ENCODE measurements at places on chromosomes 1 and 21.

- no peak for DNase-seq
Measured at GRCh38 chr1:92483610-92484471, 2.9 kb downstream of the GFI1 start.

DNA sequence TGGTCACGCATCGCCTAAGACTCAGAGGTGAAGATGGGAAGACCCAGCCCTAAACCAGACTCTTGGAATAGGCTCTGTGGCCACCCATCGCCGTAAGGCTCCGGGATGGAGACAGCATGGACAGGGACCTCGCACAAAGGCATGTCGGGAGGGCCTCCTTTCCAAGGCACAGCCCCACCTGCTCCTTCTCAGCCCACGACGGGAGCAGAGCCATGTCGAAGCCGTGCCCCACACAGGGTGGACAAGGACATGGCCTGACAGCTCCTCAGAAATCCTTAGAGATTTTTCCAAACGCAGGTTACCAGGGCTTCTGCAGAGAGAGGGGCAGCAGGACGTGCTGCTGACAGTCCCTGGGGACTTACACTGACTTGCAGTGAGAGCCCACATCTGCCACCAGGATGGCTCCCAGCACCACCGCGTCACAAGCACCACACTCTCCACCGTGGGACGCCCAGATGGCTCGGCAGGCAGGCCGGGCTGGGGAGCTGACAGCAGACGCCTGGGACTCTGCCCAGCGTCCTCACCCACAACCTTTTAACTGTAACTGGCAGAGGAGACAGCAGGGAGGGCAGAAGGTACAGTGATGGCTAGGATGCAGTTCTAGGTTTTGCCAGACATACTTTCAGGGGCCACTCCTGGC lies 12.0 kb downstream of the SSU72 start:
- no peak for DNase-seq

DNA sequence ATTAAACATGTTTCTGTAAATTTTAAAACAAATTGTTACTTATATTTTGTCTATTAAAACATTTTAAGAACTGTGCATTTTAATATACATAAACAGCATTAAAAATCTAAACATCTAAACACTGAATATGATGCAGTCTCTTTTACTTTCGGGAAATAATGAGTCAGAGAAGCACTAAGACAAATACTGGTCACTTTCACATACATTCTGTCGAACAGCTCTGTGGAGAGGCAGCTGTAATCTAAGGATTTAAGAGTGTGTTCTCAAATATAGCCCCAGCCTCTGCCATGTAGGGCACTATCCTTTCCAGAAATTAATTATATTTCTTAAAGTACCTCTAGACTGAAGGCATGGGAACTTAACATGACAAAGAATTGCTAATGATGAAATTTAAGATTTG lies 89.6 kb upstream of the PTGFR start:
- no peak for DNase-seq

DNA sequence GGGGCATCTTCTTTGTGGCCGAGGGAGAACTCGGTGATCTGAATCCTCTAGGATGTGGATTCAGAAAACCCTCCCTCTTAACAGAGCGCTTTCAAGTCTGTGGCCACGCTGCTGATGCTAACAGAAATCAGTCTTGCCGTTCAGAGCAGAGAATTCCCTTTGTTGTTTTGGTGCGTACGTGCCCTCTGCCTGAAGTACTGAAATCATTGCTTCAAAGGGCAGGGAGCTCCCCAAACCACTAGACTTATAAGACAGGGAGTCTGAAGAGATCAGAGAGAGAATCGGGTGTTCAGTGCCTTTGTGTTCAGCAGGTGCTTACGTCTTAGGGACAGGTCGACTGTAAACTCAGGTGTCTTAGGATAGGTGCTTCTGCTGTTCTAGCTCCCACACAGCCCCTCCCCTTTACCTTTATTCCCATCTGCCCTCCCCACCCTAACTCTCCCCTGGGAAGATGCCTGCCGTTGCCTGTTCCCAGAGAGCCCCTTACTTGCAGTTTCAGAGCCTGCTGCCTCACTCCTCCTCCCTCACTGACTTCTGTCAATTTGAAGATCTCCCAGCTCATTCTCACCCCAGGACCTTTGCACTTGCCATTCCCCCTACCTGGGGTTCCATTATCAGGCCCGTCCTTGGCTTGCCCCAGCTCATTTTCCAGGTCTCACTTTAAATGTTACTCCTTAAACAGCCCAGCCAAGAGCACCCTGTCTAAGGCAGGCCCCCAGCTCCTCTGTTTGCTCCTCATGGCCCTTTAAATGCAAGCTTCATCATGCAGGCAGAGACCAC lies 143.0 kb downstream of the CAMTA1 start:
- DNase-seq = no peak

GRCh38 chr1:156281693-156282478 lies 739 bp downstream of the SMG5 start:
- DNase-seq = peak; percentile 38

GRCh38 chr1:165960136-165960535 lies 132.7 kb downstream of the UCK2 start:
- DNase-seq = no peak

- no peak for DNase-seq
Measured at GRCh38 chr21:18398843-18399242, 4.7 kb downstream of the TMPRSS15 start.

DNA sequence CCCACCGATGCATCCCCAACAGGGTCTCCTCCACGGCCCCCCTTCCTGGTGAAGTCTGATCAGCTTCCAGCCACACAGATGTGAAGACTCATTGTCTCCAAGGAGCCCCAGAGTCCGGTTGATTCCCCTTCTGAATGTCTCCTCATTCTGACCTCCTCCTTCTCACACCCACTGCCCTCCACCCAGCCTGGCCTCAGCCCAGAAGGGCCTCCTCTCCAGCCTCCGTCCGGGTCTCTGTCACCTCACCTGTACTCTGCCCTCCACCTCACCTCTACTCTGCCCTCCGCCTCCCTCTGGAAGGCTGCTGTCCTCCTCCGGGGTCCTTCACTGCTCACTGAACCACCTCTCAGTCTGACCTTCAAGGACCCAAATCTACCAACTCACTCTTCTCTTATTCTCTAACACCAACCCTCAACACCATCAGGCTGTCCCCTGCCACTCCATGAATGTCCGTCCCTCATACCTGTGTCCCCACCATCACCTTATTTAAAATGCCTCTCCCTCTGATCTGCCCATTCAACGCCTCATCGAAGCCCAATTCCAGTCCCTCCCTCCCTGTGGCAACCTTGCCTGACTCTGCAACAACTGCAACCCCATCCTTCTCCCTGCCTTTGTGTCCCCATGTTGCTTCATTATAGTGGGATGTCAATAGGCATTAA lies 201.2 kb downstream of the TOMM20 start:
- no peak for DNase-seq

DNA sequence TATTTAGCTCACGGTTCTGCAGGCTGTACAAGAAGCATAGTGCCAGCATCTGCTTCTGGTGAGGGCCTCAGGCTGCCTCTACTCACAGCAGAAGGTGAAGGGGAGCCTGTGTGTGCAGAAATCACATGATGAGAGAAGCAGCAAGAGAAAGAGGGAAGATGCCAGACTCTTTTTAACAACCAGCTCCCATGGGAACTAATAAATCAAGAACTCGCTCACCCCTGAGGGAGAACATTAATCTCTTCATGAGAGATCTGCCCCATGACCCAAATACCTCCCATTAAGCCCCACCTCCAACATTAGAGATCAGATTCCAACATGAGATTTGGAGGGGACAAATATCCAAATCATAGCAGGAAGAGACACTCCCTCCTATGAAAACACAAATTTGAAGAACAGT lies 74.1 kb downstream of the OLFML2B start:
- no peak for DNase-seq

GRCh38 chr1:30085811-30086770 lies 637.3 kb downstream of the MATN1 start:
- DNase-seq = no peak

DNA sequence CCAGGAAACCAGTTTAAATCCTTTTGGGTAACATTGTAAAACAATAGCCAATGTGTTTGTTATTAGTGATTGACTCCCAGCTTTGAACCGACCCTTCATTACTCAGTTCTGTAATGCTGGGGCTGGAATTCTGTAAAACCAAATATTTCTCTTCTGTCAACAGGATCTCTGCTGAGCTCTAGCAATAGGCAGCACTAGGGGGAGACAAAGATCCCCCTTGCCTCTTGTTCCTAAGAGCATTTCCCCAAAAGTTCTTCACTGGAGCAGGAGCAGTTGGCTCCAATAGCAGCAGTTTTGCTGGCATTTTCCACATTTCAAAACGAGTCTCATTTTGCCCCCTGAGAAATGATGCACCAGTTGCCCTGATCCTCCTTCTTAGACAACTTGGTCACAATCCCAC lies 1671.1 kb downstream of the MRPL39 start:
- DNase-seq = no peak

DNA sequence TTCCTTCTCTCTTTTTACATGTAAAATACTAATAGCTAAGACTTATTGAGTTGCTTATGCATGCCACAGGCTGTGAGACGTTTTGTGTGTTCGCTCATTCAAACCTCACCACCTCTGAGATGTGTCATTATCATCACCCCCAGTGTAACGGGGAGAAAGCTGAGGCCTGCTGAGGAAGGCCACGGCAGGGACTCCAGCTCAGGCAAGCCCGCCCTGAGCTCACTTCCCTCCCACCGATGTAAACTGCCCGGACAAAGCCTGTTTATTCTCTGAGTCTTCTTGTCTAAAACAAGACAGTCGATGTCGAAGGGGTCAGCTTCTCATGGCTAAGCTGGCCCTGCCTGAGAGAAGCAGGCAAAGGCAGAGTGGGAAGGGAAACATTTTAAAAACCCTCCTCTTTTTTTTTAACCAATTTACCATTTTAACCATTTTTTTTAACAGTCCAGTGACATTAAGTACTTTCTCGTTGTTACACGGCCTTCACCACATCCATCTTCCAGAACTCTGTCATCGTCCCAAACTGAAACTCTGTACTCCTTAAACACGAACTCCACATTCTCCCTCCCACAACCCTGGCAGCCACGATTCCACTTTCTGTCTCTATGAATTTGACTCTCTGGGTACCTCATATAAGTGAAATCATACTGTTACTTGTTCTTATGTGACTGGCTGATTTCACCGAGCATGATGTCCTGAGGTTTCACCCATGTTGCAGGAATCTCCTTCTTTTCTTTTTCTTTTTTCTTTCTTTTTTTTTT lies 204.8 kb upstream of the GALNT2 start:
- DNase-seq = no peak

DNA sequence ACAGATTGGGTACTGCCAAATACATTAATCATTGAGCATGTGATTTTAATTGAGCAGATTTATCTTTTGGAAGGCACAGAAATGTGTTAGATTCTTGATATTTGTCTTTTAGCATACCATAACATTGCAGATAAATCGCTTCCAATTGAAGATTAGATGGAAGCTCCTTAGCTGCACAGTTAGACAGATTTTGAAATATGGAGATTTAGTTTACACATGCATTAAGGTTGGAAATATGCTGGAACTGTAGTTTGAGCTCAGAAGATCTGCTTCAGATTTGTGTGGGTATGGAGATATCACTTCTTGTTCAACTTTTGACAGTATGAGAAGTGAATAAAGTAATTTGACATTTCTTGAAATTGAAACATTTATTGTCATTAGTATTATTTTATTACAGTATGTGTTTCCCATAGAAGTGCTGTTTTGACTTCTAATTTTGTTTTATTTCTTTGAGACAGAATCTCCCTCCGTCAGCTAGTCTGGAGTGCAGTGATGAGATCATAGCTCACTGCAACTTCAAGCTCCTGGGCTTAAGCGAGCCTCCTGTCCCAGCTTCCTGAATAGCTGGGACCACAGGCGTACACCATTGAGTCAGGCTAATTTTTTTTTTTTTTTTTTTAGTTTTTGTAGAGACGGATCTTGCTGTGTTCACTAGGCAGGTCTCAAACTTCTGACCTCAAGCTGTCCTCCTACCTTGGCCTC lies 29.1 kb downstream of the THRAP3 start:
- DNase-seq = no peak

DNA sequence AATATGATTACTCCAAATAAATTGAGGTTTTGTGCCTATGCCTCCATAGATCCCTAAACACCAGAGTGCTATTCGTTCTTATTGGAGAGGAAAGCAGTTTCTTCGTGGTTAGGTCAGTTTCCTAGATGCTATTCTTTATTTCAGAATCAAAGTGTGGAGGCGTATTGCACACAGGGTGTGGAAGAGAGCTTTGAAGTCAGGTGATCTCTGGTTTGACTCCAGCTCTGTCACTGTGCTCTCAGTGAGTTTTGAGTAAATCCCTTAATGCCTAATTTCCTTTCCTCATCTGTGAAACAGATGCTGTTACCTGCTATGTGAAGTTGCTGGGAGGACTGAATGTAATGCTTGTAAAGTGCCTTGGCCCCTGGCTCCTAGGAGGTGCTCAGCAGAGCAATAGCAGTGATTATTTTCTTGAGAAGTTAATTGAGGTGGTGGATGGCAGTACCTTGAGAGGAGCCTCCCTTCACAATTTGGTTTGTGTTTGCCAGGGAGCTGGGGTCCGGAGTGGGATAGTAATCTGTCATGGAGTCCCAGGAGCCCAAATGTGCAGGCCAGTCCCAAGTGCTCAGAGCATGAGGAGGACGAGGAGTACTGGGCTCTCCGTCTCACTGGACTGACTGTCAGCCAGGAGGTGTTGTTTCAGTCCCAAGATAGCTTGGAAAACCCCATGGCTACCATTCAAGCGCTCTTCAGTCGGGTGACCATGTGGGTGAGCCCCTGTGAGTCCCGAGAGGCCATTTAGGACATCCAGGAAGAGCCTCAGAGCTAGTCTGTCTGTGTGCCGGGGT lies 14.9 kb downstream of the NTPCR start:
- DNase-seq = no peak

GRCh38 chr1:246291127-246291526 lies 216.0 kb downstream of the SMYD3 start:
- no peak for DNase-seq

GRCh38 chr1:210438928-210439841 lies 110.5 kb downstream of the HHAT start:
- DNase-seq = peak; percentile 99

GRCh38 chr1:42639116-42639515 lies 19.1 kb upstream of the PPIH start:
- DNase-seq = no peak

- DNase-seq = no peak
Measured at GRCh38 chr21:46661211-46661625, 25.7 kb downstream of the PRMT2 start.

DNA sequence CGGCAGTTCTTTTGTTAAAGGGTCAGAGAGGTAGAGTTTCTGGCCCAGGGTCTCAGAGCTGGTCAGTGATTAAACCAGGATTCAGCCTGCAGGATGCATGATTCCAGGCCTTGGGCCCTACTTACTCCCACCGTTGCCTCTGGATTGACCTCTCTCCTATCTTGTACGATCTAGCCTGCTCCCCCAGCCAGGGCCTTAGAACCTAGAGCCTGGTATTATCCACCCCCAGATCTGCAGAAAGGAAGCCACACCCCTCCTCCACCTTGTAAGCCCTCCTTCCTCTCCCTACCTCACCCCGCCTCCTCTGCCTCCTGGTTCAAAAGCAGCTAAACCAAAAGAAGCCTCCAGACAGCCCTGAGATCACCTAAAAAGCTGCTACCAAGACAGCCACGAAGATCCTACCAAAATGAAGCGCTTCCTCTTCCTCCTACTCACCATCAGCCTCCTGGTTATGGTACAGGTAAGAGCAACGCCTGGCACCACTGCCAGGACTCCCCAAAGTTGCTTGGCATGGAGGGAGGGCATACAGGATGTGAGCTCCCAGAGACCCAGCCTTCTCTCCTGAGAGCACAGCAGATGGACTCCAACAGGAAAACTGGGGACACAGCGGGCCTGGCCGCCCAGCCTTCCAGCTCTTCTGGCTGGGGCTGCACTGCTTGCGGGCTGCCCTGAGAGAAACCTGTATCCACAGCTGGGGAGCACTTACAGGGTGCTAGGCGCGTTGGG lies at the start of gene CD52:
Gene CD52 (plus strand): TSS at position 347 of the 726 bp plus-strand sequence. CDS start 60 bp downstream, at position 407.
- no peak for DNase-seq

All from RCC 7860 (cell line).